CD8-positive, alpha-beta memory T cell (primary cell): ENCODE measurements at places on chromosomes 6 and 20. TPM values are rescaled to one million over a fixed set of nuclear protein-coding genes. Genes with fewer than 3 reads are reported as not detected.

Gene GPSM3
- 89.5 TPM for total RNA-seq

Gene TULP1
- total RNA-seq = not detected

Gene ACSS1
- total RNA-seq = 24.5 TPM

Gene SCRT2
- total RNA-seq = not detected

Gene TBXT
- total RNA-seq = not detected

Gene LPA
- not detected for total RNA-seq

Gene PAK5
- total RNA-seq = not detected

Gene IL17F
- 0.84 TPM for total RNA-seq

Gene CYP39A1
- total RNA-seq = not detected

Gene ALDH5A1
- total RNA-seq = 13.2 TPM

Gene MTFR2
- 21.7 TPM for total RNA-seq

- DNase-seq = no peak
Measured at GRCh38 chr20:57065646-57066045, 200.8 kb downstream of the BMP7 start.

- no peak for DNase-seq
Measured at GRCh38 chr20:6074145-6074561, 20.3 kb upstream of the LRRN4 start.

DNA sequence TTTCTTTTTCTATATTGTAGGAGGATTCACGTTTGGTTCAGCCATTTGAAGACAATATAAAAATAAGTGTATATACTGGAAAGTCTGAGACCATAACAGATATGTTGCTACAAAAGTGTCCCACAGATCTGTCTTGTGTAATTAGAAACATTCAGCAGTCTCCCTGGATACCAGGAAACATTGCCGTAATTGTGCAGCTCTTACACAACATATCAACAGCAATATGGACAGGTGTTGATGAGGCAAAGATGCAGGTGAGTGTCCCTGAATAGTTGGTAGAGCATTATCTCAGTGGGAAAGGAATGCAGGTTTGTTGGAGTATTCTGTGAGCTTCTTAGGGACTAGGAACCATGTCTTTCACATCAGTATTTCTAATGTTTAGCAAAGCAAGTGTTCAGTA is 18.3 kb upstream of the ADGRF4 start:
- no peak for DNase-seq

DNA sequence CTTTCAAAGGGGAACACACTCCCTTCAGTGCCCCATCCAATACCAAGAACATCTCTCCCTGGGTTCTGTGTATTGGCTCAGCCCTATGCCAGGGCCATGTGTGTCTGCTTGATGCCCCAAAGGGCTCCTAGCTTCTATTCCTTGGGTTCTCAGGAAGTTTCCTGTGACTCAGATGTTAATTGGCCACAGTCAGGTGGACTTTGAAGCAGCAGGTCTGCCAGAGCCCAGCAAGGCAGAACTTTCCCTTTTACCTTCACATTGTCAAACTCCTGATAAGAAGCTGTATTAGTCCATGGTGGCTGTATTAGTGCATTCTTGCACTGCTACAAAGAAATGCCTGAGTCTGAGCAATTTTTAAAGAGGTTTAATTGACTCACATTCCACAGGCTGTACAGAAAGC is 116.0 kb upstream of the PTPRT start:
- no peak for DNase-seq

- no peak for DNase-seq
Measured at GRCh38 chr6:154157706-154158105, 118.7 kb downstream of the OPRM1 start.

DNA sequence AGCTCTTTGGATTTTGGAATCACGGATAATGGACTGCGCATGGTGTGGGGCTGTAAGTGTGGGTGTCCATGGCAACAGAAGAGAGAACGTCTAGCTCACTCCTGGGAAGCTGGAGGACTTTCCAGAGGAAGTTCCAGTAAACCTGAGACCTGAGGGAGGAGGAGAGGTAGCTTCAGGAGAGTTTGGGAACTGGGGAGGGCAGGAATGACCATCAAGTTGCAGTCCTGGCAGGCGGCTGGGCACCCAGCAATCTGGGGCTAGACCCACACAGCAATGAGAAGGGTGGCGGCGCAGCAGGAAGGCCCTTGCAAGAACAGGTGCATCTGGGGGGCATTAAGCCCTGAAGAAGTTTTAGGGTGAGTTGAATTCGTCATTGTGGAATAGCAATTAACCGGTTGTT is 95.9 kb downstream of the FOXC1 start:
- no peak for DNase-seq

DNA sequence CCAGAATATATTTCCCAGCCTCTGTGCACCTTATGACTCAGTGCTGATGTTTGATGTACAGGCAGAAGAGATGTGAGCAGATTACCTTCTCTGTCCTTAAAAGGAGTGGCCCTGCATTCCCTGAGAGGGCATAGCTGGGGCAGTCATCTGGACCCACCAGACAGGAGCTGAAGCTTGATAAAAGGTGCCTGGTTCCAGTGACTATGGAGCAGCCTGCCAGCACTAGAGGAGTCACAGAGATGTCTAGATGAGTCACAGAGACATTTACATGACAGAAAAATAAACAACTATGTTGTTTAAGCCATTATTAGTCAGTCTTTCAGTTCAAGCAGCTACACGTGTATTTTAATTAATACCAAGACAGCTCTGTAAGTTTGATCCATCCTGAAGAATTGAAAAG is 237.1 kb upstream of the MOCS1 start:
- no peak for DNase-seq

DNA sequence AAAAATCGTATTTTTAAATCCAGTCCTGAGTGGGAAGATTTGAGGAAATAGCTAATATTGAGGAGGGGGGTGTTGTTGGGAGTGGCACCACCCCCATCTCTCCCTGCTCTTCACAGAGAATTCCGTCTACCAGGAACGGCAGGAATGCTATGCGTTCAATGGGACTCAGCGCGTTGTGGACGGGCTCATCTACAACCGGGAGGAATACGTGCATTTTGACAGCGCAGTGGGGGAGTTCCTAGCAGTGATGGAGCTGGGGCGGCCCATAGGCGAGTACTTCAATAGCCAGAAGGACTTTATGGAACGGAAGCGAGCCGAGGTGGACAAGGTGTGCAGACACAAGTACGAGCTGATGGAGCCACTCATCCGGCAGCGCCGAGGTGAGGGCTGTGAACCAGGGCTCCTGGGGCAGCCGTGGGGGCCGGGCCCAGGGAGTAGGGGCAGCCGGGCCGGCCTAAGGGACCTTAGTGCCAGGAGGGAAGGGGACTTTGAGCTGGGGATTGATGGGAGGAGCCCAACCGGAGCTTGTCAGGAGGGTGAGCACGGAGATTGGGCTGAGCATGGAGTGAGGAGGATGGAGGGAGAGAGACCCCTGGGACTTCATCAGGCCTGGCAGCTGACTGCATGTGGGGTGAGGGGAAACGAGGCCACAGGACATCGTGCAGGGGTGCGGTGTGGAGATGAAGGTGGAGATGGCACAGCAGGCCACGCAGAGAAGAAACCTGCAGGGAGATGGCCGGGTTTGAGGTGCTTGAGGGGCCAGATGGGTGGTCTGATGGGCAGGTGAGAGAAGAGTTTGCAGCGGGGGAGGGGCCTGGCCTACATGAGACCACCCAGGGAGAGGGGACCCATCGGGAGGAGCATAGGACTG is 41.3 kb downstream of the HLA-DPB1 start:
- no peak for DNase-seq

DNA sequence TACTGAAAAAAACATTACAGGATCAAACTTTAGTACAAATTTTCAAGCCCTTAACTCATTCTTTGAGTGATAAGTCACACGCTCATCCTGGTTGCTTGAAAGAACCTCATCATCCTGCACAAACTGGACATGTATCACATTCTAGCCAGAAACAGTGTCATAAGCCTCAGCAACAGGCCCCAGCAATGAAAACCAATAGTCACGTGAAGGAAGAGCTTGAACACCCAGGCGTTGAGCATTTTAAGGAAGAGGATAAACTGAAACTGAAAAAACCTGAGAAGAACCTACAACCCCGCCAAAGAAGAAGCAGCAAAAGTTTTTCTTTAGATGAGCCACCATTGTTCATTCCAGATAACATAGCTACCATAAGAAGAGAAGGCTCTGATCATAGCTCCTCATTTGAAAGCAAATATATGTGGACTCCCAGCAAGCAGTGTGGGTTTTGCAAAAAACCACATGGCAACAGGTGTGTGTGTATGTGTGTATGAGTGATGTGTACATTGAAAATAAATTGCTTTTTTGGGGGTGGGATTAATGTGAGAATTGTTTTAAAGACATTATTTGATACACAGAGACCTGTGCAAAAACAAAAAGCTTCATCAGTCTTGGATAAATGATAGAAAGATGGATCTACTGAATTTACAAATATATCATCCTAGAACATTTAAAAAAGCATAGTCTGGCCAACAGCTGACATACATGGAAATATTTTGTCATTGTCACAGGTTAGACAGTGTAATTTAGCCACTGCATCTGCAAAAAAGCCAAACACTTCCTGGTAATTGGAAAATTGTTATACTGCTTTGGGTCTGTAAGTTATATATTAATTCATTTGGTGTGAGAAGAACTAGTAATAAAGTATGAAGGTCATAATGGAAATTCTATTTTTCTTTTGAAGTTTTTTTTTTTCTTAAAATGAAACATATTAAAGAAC is 50.1 kb downstream of the PHF3 start:
- no peak for DNase-seq

- no peak for DNase-seq
Measured at GRCh38 chr6:135922174-135922573, 70.7 kb downstream of the PDE7B start.

DNA sequence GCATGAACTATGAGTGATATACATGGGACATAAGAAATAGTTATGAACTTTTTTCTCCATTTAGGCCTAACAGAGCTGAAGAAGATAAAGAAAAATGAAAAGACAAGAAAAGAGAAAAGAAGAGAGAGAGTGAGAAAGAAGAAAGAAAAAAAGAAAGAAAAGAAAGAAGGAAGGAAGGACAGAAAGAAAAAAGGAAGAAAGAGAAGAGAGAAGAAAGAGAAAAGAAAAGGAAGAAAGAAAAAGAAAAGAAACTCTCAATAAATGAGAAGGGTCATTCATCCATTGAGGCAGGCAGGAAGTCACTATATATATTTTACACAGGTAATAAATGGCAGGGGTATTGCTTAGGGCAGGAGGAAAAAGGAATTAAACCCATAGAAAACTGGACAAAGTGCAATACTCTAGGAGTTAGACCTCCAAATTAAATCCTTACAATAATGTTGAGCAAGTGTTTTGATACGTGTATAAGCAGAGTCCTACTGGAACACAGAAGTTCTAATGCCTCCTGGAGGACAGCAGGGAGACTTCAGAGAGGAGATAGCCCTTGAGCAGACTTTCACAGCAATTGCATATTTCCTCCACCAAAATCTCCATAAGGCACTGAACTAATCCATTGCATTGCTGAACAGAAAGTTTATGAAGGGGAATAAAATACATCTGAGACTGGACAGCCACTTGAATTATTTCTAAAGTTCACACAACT is 86.4 kb upstream of the TENT5A start:
- DNase-seq = no peak

DNA sequence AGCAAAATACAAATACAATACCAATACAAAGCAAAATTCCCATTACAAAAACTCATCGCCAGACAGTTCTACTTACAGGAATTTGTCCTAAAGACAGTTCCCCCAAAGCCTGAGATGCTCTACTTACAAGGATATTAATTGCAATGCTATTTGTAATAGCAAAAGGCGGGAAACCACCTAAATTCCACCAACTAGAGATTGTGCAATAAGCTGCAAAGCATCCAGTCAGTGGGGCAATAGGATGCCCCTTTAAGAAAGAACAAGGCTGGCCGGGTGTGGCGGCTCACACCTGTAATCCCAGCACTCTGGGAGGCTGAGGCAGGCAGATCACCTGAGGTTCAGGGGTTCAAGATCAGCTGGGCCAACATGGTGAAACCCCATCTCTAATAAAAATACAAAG is 39.1 kb downstream of the FAM209B start:
- DNase-seq = no peak

- DNase-seq = no peak
Measured at GRCh38 chr6:61901748-61902147, 384.3 kb downstream of the KHDRBS2 start.
